Natural killer cell treated with Interleukin-12 subunit alpha and Interleukin-12 subunit beta and Interleukin-15 and Interleukin-18, amount 100 ng/mL, for 72 hours (primary cell): ENCODE measurements at places on chromosomes 5 and 9. TPM values are rescaled to one million over a fixed set of nuclear protein-coding genes. Genes with fewer than 3 reads are reported as not detected.

Gene CNTNAP3B
- total RNA-seq = not detected

Gene ANKH
- 95.4 TPM for total RNA-seq

Gene PDE6A
- not detected for total RNA-seq

Gene RANBP17
- 8.3 TPM for total RNA-seq

Gene HMCN2
- total RNA-seq = not detected

Gene RNF208
- total RNA-seq = 1.9 TPM

Gene ECM2
- total RNA-seq = not detected
